Effector CD4-positive, alpha-beta T cell (primary cell): ENCODE measurements at places on chromosomes 2 and 18.

- DNase-seq: no peak
Measured at GRCh38 chr18:57113799-57114420, 33.0 kb upstream of the BOD1L2 start.

GRCh38 chr2:47720036-47720435 lies 62.9 kb upstream of the MSH6 start:
- DNase-seq: no peak

- DNase-seq: no peak
Measured at GRCh38 chr2:138122891-138123290, 158.6 kb downstream of the HNMT start.

GRCh38 chr2:96522304-96523203 lies 14.0 kb upstream of the ARID5A start:
- no peak for DNase-seq

DNA sequence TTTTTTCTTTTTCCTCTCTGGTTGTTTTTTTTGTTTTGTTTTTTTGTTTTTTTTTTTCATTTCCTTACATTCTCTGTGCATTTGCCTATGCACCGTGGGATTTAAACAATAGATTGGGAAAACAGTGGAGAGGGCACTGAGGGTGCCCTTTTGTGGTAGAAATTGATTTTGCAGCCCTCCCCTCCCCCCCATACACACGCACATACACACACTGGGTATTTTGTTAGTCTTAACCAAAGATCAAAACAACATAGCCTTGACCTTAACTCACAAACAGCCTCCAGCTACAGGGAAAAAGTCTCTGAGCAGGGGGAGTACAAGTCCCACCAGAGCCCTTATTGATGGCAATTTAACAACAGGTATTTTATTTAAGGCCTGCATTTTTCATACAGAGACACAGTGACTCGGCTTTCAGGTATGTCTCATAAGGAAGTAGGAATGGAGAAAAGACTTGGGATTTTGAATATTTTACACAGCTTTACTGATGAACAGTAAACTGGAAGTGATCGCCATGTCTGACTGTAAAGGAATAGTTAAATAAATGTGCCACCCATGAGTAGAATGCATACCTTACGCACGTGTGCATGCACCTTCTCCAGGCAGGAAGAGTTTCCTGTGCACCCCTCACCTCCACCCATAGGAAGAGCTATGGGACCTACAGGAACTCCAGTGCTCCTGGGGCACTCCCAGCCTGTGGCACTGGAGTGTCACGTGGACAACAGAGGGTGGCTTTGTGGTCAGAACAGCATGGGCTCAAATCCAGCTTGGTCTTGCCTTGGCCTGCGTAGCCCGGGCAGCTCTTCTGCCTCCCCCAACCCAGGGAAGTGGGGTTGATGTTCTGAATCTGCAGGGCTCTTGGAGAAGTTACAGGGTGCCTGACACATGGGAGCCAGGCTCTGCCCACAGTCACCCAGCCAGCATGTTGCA lies 266.4 kb downstream of the ANAPC1 start:
- no peak for DNase-seq

DNA sequence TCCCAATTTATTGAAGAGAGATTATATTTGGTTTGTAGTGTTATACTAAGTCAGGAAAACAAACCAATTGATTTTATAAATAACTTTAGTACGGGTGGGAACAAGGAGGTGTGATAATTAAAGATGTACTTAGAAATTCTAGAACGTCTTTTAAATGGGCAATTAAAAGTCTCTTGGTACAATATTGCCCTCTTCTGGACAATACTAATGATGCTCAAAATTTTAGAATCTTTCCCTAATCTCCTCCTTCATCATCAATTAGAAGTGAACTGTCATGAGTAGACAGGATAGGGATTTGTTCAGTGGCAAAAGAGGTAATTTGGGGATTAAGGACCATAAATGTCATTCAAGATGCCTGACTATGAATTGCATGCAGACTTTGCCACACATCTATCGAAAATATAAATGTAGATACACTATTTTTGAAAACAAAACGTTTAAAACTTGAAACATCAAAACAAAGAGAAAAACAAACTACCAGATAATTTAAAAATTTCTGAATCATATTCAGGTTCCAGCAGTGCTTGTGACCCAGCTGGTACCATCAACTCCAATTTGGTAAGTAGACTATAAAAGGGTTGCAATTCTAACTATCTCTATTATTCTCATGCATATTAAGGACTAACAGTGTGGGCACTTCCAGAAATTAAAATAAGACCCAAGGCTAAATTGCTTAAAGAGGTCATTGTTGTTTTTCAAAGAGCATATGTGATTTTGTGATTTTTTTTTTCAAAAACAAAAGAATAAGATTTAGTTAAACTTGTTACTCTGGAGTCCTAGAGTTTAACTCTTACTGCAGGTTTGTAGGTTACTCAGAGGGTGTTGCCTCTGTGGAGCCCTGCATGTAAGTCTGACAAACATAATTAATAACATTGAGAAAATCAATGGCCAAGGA lies 123.5 kb downstream of the LAMA3 start:
- DNase-seq: no peak

GRCh38 chr2:134137182-134137611 lies 116.7 kb upstream of the MGAT5 start:
- DNase-seq: no peak

- DNase-seq: no peak
Measured at GRCh38 chr18:46215902-46216723, 111.9 kb downstream of the HAUS1 start.
